ENCODE measurements at places on chromosomes 12 and 14.
A peak's percentile ranks its signal among the peaks of the same experiment; 100 is the strongest.

- no peak for DNase-seq
Observed at GRCh38 chr12:100468126-100468525, 5.5 kb upstream of the NR1H4 start.

- no peak for DNase-seq
Observed at GRCh38 chr14:96926001-96926400, 128.8 kb downstream of the VRK1 start.

GRCh38 chr12:51922146-51922545 is 14.8 kb downstream of the ACVRL1 start:
- DNase-seq = no peak

- DNase-seq = no peak
Observed at GRCh38 chr12:107330831-107331431, 237.6 kb upstream of the CRY1 start.

DNA sequence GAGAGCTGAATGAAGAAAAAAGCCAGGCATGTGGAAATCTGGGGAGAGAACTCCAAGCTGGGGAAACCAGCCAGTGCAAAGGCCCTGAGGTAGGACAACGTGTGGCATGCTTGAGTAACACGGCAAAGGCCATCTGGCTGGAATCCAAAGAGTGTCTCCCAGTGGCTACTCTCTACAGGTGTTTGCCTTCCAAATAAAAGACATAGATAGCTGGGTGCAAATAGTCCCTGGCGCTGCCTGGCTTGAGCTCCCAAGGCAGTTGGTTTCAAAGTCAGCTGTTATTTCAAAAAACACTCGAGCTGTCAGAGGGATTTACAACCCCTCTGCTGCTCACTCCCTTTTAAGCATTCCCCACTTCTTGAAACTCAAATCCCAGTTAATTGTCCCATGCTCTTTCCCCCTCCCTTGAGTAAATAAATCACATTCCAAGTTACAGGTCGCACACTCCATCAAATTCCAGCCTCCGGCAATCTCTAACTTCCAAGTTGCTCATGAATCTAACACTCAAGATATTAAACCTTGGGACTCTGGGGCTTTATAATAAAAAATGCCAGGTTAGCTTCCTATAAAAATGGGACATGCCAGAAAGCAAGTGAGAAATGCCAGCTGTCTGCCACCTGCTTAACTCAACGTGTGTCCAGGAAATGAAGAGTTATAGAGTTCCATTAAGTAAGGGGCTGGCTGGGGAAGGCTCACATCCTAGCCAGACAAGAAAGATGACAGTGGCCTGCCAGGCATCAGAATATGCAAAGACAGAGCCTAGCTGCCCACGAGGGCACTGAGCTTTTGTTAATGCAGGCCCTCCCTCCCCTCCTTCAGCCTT is 133.6 kb upstream of the NOS1 start:
- no peak for DNase-seq

DNA sequence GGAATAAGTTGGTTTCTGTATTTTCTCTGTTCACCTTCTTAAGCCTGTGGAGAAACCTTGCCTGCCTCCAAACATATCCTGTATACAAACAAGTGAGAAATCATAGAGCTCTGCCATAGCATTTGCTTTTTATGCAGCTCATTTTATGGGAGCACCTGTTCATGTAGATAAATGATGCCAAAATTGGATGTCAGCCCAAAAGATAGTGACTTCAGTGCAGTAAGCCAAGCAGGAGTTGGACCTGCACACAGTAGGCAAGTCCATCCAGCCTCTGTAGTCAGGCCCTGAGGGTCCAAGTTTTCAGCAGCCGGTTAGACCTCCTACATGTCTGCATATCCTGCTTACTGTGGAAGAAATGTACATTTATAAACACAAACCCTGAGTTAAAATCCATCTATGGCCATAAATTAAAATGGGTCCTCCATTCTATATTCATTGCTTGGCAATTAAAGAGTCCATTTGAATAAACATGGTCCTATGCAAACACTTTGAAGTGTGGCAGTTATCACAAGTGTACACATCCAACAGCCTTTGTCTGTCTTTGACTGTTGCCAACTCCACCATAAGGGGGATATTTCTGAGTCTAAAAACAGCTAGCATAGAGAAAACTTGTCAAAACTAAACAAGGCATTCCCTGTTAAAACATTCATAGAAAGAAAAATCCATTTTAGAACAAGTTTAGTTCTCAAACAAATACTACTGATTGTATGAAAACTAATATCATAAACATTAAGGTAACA is 847.8 kb downstream of the RPS29 start:
- DNase-seq = no peak

- DNase-seq = no peak
Observed at GRCh38 chr14:72723858-72724530, 169.9 kb downstream of the DPF3 start.

GRCh38 chr12:74579981-74580380 is 42.3 kb downstream of the ATXN7L3B start:
- DNase-seq = no peak

GRCh38 chr14:37721976-37722659 is 126.7 kb downstream of the TTC6 start:
- peak; percentile 16 for DNase-seq
